ENCODE measurements at places on chromosomes 2 and 18.

DNA sequence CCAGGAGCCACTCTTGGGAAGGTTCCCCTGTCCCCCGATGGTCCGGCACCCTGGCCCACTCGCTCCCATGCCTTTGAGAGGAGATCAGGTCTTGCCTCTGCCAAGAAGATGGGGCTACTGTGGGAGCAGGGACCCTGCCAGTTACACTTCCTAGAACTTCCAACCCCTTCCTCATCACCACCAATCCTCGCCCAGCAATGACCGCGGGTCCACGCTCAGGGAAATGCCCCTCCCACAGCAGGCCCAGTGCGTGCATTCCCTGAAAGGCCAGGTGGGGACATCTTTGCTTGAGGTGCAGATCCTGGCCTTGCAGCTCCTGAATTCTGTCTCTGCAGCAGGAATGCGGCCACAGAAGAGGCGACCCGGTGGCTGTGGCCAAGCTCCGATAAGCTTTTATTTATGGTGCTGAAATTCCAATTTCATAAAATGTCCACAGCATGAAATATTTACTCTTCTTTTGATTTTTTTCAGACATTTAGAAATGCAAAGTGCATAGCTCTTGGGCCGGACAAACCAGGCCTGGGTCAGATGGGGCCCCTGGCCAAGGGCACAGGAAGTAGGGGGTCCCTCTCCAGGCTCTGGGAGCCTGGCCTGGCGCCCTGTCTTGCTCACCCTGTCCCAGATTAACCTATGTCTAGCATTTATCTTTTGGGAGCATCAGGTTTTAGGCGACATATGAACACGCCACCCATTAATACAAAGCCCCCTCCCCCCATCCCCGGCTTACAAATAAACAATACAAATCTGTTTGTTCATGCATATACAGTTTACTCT, 29.8 kb downstream of the PXDN start:
- DNase-seq = no peak

DNA sequence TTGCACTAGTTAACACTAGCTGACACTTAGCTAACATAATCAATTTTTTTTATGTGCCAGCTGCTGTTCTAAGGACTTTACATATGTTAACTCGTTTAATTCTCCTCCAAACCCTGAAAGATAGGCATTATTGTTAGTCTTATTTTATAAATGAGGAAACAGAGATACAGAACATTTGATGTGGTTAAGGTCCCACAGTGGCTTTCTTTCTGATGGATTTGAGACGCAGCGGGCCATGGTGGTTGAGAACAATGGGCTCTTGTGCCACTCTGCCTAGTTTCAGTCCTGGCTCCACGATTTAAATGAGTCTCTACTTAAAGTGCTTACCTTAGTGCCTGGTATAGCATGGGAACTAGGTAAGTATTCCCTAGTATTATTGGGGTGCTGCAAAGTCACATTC, 201.9 kb upstream of the SPRED2 start:
- DNase-seq = no peak

GRCh38 chr2:186455613-186456012, 30.4 kb upstream of the ZC3H15 start:
- DNase-seq = no peak

DNA sequence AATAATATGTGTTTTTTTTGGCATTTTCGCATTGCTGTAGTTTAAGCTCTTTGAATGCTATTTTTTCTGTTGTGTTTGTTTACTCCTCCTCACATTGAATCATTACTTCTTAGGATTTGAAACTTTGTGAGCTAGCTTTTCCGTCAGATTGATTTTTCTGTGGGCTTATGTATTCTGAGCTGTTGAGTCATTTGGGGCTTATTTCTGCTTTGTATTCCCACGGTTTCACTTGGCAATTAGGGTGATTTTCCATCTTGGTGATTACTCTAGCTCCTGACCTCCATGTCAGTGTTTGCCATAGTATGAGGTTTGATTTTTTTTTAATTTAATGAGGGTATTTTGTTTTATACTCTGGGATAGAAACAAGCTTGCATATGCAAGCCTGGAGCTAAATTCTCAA, 200.0 kb downstream of the CCDC102B start:
- no peak for DNase-seq

GRCh38 chr2:240275386-240275785, 134.9 kb upstream of the OTOS start:
- DNase-seq = no peak

DNA sequence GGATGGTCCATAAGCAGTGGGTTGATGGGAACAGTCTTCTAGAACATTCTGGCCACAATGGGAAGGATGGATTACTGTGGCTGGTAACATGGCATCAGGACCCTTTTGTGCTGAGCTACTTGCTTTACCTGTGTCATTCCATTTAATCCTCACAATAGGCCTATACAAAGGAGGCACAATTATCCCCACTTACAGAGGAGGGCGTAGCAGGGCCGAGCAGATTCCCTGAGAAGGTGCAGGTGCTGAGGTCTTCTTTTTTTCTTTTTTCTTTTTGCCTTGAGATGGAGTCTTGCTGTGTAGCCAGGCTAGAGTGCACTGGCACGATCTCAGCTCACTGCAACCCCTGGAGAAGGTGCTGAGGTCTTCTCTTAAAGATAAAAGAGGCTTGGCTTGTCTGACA, 6.7 kb upstream of the LRRC30 start:
- no peak for DNase-seq

- DNase-seq = no peak
These were observed 25.2 kb downstream of the MOCOS start for GRCh38 chr18:36212301-36213171.

- DNase-seq = no peak
These were observed 256.8 kb downstream of the RNF152 start for GRCh38 chr18:61635901-61636528.

GRCh38 chr2:174011796-174012195, 46.6 kb upstream of the SP3 start:
- no peak for DNase-seq

DNA sequence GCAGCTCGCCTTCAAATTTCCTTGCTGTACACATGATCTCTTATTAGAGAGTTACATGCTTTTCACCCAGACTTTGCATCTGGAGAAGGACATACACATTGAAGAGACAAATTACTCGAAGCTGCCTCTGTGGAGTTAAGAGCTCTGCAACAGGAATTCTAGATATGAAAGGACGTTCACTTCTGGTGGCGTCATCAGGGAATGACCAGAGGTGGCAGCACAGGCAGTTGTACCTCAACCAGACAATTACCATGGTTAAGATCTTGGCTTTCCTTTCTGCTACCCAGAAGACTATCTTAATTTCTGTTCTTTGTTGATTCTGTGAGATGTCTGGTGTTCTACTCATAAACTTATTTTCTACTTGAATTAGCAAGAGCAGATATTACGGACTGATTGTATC, 39.1 kb upstream of the MC4R start:
- no peak for DNase-seq

- DNase-seq = no peak
These were observed 7.8 kb downstream of the MTHFD2 start for GRCh38 chr2:74206180-74206688.

DNA sequence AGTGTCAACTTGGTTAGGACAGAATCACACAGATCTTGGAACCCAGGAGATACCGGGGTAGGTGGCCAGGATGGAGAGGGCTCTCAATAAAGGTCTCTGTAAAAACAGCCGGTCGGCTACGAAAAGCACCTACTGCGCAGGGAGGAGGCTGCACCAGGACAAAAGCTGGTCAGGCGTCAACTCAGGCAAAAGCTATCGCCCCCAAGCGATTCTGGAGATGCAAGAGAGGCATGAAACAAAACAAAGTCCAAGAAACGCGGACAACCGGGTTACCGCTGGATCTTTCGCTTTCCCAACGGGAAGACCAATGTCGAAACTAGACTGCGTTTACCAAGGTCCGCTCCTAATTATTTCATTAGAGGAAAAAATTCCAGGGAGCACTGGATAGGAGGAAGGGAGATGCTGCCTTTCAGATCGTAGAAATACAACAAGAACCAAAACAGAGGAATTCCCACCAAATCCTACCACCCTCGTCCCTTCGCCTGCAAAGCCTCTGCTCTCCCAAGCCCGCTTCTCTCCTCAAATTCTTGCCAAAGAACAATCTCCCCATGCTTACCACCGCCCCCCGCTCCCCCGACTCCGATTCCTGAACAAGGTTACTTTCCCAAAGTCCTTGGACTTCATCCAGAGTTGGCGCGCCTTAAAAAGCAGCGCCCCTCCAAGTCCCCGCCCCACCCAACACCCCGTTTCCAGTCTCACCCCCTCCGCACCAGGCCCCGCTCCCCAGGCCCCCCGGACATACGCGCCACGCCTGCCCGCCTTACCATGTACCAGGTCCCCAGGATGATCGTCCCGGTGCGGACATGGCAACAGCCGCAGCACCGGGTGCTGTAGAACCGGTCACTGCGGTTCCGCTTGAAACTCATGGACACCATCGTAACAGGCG, 539 bp downstream of the LAPTM4A start:
- DNase-seq = no peak

DNA sequence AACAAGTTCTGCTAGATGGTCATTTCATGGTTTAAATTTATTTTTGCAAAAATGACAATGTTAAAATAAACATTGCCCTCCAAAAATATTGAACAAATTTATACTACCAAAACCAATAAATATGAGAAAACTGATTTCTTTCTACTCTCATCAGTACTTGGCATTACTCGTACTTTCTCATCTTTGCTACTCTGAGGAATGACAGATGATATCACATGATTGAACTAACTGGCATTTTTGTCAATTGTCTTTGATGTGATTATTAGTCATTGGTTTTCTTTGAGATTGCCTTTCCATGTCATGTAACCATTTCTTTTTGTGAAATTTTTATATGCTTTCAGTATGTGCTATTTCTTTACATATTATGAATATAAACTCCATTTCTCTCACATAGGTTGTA, 167.0 kb upstream of the ITGA4 start:
- no peak for DNase-seq

GRCh38 chr2:55926246-55926645, 2.7 kb upstream of the EFEMP1 start:
- DNase-seq = no peak

DNA sequence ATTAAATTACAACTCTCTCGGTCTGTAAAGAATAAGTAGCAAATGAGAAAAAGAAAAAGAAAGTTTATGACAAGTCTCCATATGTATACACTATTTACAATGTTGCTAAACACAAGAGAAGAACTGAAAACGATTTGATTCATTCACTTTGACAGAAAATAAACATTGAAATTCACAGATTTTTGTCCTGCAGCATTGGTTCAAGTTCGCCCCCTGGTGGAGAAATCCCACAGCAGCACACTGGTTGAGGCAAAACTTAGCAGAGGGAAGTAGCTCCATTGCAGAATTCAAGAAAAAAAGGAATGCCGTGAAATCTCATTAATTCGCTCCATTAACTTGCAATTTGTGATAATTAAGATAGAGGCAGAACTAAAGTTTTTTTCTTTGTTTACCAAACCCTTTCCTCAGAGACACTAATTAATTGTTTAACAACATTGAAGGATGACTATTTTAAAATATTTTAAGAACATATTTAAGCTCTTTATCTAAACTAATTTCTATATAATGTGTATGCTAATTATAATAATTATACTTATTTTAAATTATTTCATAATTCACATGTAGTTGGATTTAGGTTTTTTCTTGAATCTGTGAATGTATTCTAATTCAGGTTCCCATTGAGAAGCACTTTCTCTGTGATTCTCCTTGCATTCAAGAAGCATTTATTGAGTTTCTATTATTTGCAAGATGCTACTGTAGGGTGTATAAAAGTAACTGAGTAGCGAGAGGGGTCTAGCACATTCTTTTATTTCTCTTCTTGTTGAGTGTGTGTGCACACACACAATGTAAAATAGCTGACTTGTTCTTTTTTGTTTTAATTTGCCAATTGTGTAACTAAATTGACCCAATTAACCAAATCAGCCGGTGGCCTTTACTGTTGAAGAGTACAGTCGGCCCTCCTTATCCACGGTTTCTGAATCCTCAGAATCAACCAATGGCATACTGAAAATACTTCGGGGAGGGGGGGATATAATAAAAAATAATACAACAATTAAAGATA, 74.1 kb downstream of the COL4A3 start:
- peak; percentile 14 for DNase-seq

GRCh38 chr18:28961669-28962228, 784.8 kb upstream of the CDH2 start:
- no peak for DNase-seq

- no peak for DNase-seq
These were observed 73.7 kb downstream of the MEIS1 start for GRCh38 chr2:66508484-66509071.

DNA sequence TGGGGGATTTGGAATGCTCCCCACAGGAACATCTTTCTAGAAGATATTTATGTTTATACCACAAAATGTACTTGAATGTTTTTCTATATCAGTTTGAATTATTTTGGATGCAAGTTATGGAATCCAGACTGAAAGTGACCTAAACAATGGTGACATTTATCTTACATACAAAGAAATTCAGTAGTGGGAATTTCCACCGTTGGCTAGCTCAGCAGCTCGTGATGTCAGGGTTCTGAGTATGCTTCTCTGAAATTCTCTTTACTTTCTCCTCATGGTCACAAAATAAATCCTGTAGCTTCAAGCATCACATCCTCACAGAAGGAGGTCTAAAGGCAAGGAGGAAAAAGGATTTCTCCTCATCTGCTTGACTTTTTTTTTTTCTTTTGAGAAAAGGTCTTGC, 105.3 kb downstream of the AKAIN1 start:
- DNase-seq = no peak

All from stimulated activated CD8-positive, alpha-beta memory T cell treated with anti-CD3 and anti-CD28 coated beads, Interleukin-12 subunit alpha, Interleukin-12 subunit beta, amount 100 ng/mL, for 4 hours (primary cell).